Glutamatergic neuron (in vitro differentiated cells): ENCODE measurements at places on chromosomes 2 and 18. TPM values are rescaled to one million over a fixed set of nuclear protein-coding genes. Genes with fewer than 3 reads are reported as not detected.
A peak's percentile ranks its signal among the peaks of the same experiment; 100 is the strongest.

DNA sequence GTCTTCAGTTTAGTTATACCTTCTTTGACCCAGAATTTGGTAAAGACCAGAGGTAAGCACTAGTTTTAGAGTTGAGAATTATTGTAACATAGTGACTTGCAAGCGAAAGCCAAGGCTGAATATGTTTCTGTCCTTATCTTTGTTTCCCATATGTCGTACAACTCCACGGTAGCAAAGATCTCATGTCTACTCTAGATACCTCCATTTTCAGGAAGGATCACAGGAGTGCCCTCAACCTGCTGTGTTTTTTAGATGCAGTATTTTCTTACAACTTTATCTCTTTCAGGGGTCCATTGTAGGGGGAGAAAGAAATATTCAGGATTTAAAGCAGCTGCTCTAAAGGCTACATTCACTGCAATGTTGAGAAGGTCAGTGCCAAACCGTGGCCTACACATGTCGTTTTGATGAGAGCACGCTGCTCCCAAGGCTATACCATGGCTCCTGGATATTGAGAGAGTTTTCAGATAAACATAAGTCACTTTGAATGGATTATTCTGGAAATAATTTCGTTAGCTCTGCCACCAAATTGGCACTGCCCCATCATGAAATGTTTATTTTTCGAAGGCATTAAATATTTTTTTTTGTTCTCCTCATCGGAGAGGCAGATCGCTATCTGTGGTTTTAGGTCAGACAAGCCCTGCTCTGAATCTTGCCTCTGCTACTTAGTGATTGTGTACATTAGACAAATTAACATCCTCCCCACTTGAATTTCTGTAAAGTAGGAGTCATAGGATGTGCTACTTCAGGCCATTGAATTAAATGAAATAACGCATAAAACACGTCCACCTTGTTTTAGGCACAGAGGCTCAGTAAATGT is 2.1 kb downstream of the RHBDD1 start:
- no peak for DNase-seq
- H3K36me3 ChIP-seq = no peaks in the 10 kb centered on the region
- peak overlapping the region; percentile 97 for H3K4me3 ChIP-seq
- H3K27ac ChIP-seq = no peak overlapping the region

- no peaks in the 10 kb centered on the region for H3K36me3 ChIP-seq
- H3K4me1 ChIP-seq = no peaks in the 10 kb centered on the region
- no peaks in the 10 kb centered on the region for H3K27me3 ChIP-seq
- no peak overlapping the region for H3K27ac ChIP-seq
- no peak for DNase-seq
These were observed 326.5 kb downstream of the SATB2 start for GRCh38 chr2:199131136-199131655.

DNA sequence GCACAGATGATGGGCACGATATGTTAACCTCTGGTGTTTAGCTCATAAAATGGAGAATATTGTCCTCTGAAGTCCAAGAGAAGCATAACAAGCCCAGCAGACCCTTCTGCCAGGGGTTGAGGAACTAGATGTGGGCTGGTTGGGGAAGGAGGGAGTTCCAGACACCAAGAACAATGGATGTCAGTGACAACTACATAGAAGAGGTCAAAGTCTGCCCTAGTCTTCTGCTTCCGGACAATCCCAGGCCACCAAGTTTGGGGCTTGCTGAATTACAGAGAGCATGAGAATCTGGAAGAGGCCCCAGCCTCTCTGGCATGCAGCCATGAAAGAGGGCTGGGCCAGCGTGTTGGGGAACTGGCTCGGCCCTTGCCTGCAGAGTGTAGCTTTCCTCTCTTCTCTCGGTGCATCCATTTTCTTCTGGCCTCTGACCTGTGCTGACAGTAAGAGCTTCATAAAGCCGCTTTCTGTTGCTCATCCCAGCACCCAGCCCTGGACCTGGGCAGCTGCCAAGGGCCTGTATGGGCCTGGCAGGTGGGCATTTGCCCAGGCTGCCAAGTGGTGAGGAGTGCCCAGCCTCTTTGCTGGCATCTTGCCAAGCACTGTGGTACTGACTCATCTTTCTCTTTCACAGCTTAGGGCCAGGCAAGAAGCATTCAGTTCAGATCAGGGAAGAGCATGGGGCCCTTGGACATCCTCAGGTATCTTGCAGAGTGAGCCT is 14.6 kb upstream of the LAPTM4A start:
- peaks cover 10% of the 10 kb centered on the region for H3K36me3 ChIP-seq
- H3K27me3 ChIP-seq = peaks cover 4% of the 10 kb centered on the region
- DNase-seq = no peak

DNA sequence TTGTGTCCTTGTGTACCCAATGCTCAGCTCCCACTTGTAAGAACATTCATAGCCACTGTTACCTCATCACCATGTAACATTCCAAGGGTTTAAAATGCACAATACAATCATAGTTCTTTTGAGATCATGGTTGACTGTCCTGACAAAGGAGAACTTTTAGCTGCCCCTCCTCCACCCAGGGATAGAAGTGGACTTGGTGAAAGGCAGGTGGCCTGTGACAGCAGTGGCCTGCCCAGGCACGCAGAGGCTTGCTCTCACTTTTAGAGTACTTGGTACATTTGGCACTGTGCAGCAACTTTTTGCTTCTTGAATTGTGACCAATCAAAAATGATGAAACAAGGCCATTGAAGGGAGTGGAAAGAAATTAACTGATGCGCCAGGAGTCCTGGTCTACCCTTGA is 108.7 kb downstream of the ANKRD44 start:
- no peak overlapping the region for H3K27ac ChIP-seq
- no peak overlapping the region for H3K4me3 ChIP-seq
- no peaks in the 10 kb centered on the region for H3K36me3 ChIP-seq
- DNase-seq = no peak

- DNase-seq = no peak
- H3K4me1 ChIP-seq = peaks cover 3% of the 10 kb centered on the region
- H3K4me3 ChIP-seq = no peak overlapping the region
These were observed 327.4 kb downstream of the RND3 start for GRCh38 chr2:150160058-150160457.

The RTP5 gene
- total RNA-seq = not detected
